SJSA1 (cell line): ENCODE measurements at places on chromosomes 5 and 9. TPM values are rescaled to one million over a fixed set of nuclear protein-coding genes. Genes with fewer than 3 reads are reported as not detected.

PRSS3 gene
- total RNA-seq, result not detected in 2 replicates

DNA sequence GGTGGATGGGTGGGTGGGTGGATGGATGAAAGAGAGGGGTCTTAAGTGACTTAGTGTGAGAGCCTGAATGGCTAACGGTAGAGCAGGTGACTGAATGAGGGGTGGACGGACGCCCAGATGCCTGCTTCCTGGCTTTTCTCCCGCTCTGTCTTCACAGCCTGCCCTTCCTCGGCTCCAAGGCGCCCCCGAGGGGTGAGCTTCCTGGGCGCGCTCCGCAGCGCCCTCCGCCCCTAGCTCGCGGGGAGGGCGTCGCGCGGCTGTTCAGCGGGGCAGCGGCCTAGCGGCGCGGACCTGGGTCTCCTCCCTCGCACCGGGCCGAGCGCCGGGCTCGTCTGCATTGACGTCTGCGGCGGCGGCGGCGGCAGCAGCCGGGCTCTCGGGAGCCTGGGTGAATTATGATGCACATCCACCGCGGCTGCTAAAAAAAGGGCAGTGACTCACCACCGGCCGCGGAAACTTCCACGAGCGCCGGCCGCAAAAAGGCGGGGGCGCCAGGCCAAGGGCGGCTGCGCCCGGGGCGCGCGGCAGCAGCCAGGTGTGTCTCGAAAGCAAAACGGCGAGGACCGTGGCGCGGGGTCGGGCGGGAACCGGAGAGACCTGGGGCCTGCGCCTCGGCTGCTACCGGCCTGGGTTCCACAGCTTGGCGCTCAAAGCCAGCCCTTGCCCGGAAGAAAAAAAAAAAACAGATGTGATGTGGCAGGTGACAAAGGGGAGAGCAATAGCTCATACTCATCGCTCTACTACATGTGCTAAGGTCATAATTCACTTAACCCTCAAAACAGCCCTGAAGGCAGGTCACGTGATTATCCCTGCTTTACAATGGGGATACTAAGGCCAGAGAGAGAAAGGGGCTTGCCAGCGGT is 143.0 kb upstream of the ADRA1B start:
- peak; percentile 89 for DNase-seq

CDX1 gene
- total RNA-seq, result 0.19 and 1.8 TPM in 2 replicates

DOK3 gene
- 1.8 and 4.2 TPM in 2 replicates for total RNA-seq

TAS2R1 gene
- total RNA-seq, result not detected in 2 replicates

GRCh38 chr9:131525643-131526565 is 5.2 kb downstream of the UCK1 start:
- DNase-seq, result no peak

FRMD3 gene
- 15.5 and 25.3 TPM in 2 replicates for total RNA-seq

GRCh38 chr5:176837707-176838115 is 27.4 kb downstream of the UNC5A start:
- peak; percentile 54 for DNase-seq

LCN6 gene
- not detected in 2 replicates for total RNA-seq

DNA sequence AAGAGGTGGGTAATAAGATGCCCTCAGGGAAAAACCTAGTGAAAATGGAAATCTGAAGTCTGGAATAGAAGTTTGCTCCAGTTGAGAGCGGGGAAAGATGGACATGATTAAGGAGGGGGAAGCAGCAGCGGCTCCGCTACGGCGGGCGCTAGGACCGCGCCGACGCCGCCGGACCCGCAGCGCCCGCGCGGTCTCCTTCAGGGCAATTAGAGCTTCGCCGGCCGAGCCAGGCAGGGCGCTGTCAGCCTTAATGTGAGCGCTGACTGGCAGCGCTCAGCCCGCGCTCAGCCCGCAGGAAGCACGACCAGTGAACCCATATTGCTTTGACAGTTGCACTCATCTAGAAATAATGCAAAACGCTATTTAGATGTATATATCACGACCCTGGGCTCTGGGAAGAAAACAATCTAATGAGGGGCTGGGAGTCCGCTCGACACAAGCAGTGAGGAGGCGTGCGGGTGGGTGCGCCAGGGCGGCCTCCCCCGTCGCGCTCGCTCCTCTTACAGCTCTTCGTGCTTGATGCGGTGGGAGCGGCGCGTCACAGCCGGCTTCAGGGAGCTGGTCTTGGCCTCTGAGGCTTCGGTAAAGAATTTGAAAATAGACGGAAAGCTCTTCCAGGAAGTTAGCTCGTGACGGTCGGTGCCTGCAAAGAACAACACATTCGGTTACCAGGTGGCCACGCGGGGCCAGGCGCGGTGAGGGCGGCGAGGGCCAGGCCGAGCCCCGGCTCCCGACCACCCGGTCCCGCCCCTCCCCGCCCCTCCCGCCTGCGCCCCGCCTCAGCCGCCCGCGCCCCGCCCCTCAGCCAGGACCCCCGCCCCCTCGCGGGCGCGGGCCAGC is 37.7 kb downstream of the NR2F1 start:
- peak; percentile 63 for DNase-seq

CFAP77 gene
- 0.42 TPM in 1 of 2 replicates, not detected in the other for total RNA-seq

ANKRD18B gene
- not detected in 2 replicates for total RNA-seq

DNA sequence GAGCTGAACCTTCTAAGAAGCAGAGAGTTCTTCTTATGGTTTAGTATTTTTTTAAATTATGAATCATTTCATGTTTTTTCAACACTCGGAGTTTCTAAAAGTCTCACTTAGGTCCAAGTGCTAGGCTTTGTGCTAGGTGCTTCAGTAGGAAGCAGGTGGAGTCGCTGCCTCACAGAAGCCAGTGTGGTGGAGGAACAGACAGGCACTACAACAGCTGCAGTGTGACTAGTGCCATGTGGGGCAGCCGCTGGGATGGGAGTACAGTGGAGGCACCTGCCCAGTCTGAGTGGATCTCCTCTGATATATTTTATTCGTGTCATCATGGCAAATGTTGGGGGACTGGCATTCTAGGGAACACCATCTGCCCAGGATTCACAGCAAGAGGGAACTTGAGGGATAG is 15.3 kb downstream of the PCDHGC5 start:
- DNase-seq, result no peak

DNA sequence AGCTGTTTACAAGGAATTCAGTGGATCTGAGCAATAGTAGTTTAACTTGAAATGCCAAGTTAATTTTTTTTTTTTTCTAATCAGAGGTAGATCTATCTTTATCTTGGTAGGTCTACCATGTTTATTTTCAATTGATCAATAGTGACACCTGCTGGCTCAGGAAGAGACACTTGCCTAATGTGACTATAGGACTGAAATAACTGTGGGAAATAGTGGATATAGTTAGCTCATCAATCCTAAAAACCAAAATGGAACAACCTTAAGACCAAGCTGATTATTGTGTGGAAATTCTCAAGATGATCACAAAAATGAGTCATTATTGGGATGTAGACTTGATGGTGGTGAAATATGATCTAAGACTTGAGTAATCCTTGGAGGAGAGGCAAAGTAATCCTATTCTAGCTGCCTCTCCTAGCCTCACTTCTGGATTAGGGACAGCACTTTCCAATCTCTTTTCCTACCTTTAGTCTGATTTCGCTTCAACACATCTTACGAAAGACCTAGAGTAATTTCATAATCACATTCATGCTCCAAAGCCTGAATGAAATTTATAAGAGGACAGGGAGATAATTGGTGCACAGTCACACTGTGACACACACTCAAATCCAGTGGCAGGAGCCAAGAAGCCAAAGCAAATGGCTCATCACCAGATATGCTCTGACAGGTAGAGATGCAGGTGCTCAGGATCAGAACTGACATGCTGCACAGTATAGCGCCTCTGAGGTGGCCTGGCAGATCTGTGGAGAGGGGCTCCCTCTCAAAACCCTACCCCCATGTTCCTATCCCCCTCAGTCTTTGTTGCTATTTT is 156.3 kb downstream of the HMHB1 start:
- no peak for DNase-seq
